ENCODE measurements at places on chromosomes 16 and 17.

GRCh38 chr17:36900160-36900512 is 37.1 kb upstream of the LHX1 start:
- no peak for DNase-seq

GRCh38 chr16:2039274-2040031 is 8.2 kb downstream of the NTHL1 start:
- DNase-seq, result no peak

DNA sequence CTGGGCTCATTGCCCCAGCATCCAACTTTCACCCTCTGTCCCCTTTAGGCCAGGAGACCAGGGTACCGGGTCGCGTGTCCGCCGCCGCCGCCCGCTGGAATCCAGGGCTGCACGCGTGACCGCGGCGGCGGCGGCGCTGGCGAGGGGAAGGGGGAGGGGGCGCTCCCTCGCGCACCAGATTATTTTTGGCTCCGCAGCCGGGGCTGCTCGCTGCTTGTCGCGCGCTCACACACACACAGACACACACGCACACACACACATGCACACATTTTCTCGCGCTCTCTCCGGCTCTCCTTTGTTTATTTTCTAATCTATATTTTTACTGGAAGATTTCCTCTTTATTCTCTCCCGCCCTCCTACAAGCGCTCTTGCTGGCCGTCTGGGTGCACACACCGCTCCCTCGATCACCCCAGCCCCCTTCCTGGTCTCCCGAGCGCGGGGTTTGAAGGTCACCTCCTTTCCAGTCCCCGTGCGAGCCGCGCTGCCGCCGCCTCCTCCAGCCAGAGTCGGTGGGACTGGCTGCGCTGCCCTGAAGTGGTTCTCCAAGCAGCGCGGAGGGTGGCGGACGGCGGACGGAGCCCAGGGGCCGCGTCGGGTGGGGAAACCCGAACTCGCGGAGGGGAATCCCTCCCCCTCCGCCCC is 921.4 kb upstream of the EEF2KMT start:
- no peak for DNase-seq

GRCh38 chr17:81539571-81539900 is 11.4 kb downstream of the FSCN2 start:
- DNase-seq, result no peak

DNA sequence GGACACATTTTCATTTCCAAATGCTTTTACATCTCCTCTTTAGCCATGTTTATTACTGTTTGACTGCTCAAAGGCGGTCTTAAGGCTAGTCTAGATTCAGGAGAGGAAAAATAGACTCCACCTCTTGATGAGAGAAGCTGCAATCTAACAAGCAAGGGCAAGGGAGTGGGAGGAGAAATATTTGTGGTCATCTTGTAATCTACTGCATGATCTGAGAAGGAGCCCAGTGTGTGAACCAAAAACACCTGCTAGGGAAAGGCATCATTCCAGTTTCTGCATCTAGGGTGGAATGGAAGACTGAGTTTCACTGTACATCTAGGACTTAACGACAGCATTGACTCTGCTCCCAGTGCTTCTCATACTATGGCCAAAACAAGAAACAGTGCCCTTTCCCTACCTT is 232.2 kb upstream of the HS3ST3A1 start:
- DNase-seq, result no peak

GRCh38 chr17:78920528-78920927 is 4.7 kb downstream of the TIMP2 start:
- DNase-seq, result no peak

Measured in CD4-positive, alpha-beta T cell (primary cell).